ENCODE measurements at places on chromosomes 1 and 21.

- DNase-seq = no peak
Measured at GRCh38 chr1:7943251-7943650, 2.6 kb upstream of the TNFRSF9 start.

GRCh38 chr1:229856009-229856650 is 210.9 kb upstream of the GALNT2 start:
- DNase-seq = no peak

- DNase-seq = no peak
Measured at GRCh38 chr1:182478238-182478637, 28.3 kb downstream of the RGSL1 start.

- DNase-seq = no peak
Measured at GRCh38 chr1:157704878-157705277, 4.3 kb upstream of the FCRL3 start.

GRCh38 chr1:35838693-35839245 is 31.0 kb downstream of the AGO4 start:
- no peak for DNase-seq

- DNase-seq = no peak
Measured at GRCh38 chr1:24438423-24438901, 22.9 kb downstream of the NIPAL3 start.

DNA sequence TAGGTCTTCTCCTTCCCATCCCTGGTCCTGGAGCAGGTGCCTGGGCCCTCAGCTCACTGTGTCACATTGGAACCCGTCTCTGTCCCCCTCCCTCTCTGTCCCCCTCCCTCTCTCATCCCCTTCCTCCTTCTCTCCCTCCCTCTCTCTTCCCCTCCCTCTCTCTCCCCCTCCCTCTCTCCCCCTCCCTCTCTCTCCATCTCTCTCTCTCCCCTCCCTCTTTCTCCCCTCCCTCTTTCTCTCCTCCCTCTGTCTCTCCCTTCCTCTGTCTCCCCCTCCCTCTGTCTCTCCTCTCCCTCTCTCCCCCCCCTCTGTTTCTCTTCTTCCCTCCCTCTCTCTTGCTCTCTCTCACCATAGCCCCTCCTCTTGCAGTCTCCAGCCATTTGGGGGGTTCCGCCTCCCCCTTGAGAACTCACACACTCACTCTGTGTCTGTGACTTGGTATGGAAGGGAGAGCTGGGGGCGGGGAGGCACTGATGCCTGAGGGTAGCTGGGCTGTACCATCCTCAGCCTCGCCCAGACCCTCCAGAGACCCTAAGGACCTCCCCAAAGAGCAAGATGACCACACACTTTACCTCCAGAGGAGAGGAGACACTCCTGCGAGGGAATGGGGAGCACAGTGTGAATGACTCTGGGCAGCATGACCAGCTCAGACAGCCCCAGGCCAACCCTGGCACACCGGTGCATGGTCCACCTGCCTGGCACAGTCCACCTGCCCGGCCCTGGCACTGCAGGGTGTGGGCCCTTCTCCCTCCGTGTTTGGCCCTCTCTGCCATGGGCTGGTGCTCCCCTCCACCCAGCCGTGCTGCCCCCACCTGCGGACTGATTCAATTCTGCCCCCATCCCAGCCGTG is 102.8 kb upstream of the ARHGEF16 start:
- DNase-seq = no peak

DNA sequence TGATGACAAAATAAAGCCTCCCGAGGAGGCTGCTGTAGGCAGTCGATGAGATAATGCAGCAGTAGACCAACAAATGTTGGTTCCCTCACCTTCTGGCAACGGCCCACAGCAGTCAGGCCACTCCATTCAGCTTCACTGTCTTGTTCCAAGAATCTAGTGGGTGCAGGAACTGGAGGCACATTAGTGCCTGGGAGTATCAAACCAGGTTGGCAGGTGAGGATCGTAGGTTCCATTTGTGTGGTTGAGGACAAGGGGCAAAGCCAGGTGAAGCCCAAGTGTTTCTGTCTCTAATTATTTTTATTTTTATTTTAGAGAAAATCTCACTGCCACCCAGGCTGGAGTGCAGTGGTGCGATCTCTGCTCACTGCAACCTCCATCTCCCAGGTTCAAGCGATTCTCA is 13.3 kb downstream of the FBXO2 start:
- no peak for DNase-seq

DNA sequence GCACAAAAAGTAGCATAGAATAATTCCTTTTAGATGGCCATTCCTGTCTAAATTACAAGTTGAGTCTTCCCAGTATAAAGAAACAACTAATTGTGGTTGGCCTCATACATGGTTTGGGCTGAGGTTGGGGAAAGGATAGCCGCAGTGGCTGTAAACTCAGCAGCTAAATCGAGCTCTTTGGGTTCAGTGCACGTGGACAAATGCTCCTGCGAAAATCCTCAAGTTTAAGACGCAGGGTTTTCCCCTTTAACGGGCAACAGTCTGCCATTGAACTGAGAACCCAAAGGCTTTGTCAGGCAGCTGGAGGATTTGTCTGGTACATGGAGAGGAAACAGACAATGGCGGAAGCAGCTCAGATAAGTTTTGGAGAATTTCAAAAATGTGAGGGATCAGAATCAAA is 331.9 kb downstream of the TGFB2 start:
- DNase-seq = no peak

DNA sequence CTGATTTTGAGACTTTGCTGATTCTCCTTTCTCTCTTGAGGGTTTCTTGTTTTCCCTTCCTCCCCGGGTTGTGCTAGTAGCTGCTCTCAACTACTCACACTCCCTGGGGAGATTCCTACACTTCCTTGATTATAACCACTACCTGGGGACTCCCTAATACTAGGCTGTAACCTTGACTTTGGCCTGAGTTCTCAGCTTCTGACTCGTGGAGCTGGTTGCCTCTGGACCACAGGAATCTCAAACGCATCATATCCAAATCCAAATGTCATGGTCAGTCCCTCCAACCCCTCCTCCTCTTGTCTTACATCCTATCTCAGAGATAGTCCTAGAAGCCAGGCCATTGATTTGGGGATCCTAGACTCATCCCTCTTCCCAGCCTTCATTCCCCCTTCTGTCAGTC is 12.0 kb downstream of the MOV10 start:
- DNase-seq = no peak

Measured in stimulated activated CD4-positive, alpha-beta T cell treated with anti-CD3 and anti-CD28 coated beads, Interleukin-15, amount 100 ng/mL, for 1 hour (primary cell).